ENCODE measurements at places on chromosomes 1 and 21.

DNA sequence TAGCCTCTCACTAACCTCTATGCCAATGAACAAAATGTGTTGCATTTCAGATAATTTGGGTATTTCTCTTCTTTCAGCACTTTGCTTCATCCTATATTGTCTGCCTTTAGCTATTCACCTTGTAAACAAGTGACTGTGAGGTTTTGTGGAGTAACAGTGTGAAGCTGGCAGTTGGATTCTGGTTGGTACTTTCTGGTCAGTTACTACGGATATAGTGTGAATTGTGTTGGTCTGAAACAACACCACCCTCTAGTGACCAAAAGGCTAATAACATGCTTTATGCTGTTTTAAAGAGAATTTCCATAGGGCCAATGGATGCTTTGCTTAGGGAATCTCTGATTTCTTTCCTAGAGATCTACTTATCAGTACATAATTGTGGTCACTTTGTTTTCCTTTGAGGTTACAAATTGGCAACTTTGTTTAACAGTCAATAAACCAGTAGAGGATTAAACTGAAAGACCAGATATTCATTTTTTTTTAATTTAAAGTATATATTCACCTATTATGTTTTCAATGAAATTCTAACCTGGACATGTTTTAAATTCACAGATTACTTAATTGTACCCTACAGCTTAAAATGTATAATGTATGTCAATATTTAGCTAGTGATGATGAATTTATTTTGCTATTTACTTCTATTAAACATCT, 2.5 kb upstream of the PTGER3 start:
- DNase-seq, result peak; percentile 81

DNA sequence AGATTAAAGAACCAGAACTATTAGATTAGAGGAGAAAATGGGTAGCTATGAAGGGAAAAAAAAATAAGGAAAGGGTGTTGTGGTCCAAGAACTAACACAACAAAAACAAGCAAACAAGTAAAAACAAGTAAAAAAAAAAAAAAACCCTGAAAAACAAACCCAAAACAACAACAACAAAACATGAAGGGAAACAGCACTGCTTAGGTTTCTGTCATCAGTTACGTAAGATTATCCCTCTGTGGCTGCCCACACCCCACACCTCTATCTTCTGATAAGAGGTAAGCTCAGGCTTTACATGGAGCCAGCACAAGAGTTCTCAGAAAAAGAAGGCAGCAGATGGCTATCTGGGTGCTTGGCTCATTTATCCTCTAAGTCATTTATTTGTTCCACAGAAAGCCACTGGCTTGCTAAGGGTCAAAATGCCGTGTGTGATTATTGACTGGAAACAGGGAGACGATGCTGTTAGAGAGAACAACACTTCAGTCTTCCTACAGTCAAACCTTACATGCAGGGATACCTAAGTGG, 57.5 kb downstream of the KIAA0319L start:
- DNase-seq, result no peak

DNA sequence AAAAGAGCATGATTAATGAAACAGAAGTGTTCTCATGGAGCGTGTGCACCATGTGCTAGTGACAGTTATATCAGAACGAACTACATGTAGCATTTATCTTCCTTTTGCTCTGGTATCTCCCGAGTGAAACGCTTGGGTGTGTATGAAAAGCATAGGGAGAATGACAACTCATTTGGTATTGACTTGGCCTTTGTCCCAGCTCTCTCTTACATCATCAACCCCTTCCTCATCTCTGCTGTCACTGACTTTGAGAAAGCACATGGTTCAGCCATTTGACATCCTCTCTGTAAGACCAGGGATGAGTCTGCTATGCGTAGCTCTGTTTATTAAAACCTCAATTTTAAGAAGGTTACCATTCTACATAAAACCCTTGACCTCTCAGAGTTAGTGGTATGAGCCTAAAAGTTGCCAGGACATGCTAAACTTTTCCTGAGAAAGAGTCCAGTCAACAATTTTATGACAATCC, 201.0 kb downstream of the NRIP1 start:
- DNase-seq, result no peak

DNA sequence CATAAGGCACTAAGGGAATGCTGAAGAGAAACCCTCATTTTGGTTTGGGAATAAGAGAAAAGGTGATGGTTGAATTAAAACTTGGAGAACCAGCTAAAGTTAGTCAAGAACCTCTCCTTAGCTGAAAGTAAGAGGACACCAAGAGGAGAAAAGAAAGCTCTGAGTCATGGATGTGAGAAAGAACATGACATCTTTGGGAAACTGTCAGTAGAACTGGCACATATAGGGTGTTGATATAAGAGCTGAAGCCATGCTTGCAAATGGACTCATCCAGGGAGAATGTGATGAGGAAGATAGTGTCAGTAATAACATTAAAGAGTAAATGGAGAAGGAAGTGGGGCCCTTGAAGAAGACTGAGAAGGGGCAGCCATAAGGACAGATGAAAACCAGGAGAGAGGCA, 54.3 kb downstream of the LRRC8C start:
- DNase-seq, result no peak

GRCh38 chr1:30684259-30684658, 39.1 kb downstream of the MATN1 start:
- no peak for DNase-seq

- DNase-seq, result no peak
These were observed 81.8 kb downstream of the TMEM53 start for GRCh38 chr1:44592208-44593145.

DNA sequence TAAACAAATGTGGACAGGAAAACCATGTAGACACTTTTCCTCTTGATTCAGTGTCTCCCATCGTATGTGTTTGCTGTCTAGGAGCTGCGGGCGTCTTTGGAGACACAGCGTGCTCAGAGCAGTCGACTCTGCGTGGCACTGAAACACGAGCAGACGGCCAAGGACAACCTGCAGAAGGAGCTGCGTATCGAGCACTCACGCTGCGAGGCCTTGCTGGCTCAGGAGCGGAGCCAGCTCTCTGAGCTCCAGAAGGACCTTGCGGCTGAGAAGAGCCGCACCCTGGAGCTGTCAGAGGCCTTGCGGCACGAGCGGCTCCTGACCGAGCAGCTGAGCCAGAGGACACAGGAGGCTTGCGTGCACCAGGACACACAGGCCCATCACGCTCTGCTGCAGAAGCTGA, 27.2 kb upstream of the DIP2A start:
- no peak for DNase-seq

GRCh38 chr21:14686466-14687267, 140.6 kb upstream of the SAMSN1 start:
- DNase-seq, result no peak

GRCh38 chr1:26023009-26023408, 1.4 kb downstream of the EXTL1 start:
- DNase-seq, result no peak

GRCh38 chr21:31173881-31174555, 135.7 kb upstream of the KRTAP19-8 start:
- no peak for DNase-seq

DNA sequence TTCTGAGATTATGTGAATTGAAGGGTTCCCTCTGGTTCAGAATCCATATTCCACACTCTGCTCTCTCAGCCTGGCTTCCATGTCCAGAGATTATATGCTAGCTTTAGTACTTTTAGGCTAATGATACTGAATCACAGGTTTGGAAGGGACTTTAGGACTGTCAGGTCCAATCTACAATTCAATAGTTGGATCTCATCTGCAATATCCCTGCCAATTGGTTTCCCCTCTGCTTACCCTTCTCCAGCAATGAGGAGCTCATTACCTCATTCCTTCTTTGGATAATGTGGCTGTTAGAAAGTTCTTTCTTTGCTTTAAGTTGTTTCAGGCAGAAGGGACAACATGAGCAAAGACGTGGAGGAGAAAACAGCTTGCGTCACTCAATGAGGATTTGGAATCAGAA, 245.3 kb downstream of the PLPP3 start:
- no peak for DNase-seq

DNA sequence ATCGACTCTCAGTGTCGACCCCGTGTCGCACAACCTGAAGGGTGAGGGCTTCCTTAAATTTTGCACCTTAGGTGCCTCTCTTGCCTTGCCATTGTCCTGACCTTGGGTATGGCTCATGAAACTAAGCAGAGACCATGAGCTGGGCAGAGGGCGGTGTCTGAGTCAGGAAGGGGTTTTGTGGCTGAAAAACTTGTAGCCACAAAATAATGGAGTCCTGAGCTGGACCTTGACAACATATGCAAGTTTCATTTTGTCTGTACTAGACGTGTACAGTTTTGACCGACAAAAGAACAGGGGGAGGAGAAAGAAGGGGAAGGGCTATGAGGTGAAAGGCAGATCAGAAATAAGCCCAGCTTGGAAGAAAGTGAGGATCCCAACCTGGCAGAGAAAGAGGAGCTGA, 8.3 kb upstream of the RUNX1 start:
- no peak for DNase-seq

DNA sequence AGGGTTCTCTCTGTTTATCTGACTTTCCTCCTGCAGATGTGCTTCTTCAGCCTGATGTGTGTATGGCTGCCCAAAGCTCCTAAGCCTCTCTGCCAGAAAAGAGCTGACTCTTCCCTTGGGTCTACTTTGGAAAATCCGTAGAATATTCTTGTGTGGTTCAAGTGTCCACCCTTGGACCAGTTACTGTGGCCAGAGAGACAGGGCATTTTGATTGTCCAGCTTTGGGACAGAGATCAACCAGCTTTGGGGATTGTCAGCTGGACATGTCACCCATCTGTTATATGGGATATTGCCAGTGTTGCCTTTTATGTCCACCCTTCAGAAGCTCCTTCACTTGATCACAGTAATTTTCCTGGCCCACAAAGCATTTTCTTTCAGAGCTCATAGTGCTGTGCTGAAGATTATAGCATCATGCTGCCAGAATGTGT, 126.2 kb upstream of the L1TD1 start:
- DNase-seq, result no peak

DNA sequence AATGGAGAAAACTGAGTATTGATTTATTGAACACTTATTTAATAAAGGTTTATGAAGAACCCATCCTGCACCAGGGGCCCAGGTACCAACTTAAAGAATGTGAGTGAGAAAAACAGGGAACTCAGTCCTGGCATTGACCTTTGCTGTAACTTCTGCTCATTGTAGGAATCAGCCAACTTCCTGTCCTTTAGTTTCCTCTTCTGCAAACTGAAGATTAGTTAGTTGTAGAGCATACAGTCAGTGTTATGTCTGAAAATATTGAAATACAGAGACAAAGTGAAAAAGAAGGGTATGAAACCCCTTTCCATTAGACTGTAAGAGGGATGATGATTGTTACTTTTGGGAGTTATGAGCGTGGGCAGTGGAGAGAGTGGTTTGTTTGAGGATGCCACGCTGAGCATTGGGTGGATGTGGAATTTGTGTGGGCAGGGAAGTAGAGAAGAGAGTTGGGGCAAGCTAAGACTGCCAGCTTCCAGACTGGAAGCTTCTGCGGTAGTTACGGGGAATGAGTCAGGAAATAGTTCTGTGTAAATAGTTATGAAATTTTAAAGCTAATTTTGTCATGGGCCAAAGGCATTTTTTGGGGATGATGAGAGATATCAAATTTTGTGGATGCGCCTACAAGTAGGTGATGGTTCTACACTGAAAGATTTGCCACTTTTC, 89.2 kb downstream of the GPR88 start:
- no peak for DNase-seq

- DNase-seq, result no peak
These were observed 171.4 kb upstream of the SNX7 start for GRCh38 chr1:98490099-98490498.

DNA sequence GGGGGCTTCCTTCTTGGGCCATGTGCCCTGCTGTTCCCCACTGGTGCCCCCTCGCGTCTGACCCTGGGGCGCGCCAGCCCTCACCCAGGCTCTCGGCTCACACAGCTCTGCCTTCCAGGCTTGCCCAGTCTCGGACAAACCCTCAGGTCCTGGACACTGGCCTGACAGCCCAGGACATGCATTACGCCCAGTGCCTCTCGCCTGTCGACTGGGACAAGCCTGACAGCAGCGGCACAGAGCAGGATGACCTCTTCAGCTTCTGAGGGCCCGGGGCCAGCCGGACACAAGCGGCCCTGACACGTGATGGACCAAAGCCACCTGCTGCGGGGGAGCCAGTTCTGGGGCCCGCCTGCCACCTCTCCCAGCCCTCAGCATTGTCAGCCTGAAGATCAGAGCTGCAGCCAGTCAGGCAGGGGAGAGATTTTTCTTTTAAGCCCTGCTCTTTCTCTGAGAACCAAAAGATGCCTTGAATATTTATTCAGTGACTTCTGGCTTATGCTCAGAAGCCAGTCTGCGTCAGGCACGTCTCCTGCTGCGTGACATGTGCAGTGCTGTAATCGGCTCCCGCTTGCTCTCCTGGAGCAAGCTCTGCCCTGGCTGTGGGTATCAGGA, 23.4 kb downstream of the LDLRAP1 start:
- no peak for DNase-seq

DNA sequence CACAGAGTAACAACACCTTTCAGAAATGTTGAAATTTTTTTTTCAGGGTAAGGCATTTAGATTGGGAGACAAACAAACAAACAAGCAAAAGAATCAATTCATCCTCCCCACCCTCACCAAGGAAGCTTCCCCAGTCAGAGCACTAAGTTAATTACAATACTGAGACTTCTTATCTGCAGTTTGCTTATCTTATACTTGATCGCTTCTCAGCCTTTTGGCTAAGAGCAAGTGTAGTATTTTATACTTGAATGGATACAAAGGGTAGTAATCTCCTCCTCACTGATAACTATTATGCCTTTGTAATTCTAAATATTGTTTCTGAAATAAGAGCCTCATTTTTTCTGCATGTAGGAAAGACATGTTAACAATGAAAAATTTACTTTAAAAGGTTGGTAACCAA, 54.4 kb downstream of the ADAMTS5 start:
- DNase-seq, result no peak

- no peak for DNase-seq
These were observed 11.7 kb downstream of the CDKN2C start for GRCh38 chr1:50981741-50982140.

DNA sequence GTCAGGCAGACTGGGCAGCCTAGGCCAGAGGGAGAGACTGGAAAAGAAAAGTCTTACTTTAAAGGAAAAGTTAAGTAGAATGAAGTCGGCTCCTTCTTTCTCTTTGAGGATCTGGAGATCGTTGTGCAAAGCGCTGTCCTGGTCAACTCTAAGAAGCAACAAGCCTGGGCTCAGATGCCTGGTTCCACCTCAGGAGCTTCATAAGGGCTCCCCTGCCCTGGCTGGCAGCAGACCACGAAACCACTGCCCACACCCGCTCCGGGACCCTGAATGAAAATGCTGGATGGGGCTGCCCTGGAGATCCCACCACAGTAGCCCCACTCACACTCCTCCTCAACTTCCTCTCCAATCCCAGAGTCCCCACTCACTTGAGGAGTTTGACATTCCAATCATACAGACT, 6.4 kb downstream of the UBE2Q1 start:
- DNase-seq, result no peak

DNA sequence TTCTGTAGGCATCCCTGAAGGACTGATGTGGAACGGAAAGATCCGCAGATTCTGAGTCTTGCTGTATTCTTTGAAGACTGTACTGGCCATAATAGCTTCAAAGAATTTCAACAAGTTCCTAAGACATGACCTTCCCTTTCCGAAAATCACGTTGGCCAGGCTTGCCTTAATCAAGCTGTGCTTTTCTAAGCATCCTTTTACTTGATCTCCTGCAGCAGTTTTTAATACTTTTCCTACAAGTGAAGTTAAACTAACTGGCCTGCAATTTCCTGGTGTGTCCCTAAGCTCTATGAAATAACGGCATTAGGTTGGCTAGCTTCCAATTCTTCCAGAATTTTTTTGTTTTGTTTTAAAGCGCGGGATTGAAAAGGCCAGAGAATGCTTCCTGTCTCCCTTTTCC, 40.3 kb downstream of the SPAG17 start:
- DNase-seq, result no peak

GRCh38 chr1:166174108-166174507, 7.3 kb upstream of the FAM78B start:
- no peak for DNase-seq

GRCh38 chr1:235051521-235051920, 77.1 kb downstream of the TOMM20 start:
- DNase-seq, result no peak
